Heart left ventricle (tissue), 16 donors: ENCODE measurements at places on chromosomes 6 and 20. TPM values are rescaled to one million over a fixed set of nuclear protein-coding genes. Genes with fewer than 3 reads are reported as not detected.

GRCh38 chr20:17617212-17617867 is 47.5 kb downstream of the DSTN start:
- no peak overlapping the region for H3K4me3 ChIP-seq
- no peak overlapping the region for H3K27ac ChIP-seq
- no peak for DNase-seq
- H3K27me3 ChIP-seq, result no peaks in the 10 kb centered on the region

Gene TNF
- total RNA-seq, result 2.5 TPM

- H3K4me1 ChIP-seq, result no peaks in the 10 kb centered on the region
- no peak for DNase-seq
- H3K27ac ChIP-seq, result no peak overlapping the region
- H3K27me3 ChIP-seq, result no peaks in the 10 kb centered on the region
- H3K4me3 ChIP-seq, result no peak overlapping the region
Measured at GRCh38 chr6:44715188-44715587, 327.7 kb downstream of the CDC5L start.

DNA sequence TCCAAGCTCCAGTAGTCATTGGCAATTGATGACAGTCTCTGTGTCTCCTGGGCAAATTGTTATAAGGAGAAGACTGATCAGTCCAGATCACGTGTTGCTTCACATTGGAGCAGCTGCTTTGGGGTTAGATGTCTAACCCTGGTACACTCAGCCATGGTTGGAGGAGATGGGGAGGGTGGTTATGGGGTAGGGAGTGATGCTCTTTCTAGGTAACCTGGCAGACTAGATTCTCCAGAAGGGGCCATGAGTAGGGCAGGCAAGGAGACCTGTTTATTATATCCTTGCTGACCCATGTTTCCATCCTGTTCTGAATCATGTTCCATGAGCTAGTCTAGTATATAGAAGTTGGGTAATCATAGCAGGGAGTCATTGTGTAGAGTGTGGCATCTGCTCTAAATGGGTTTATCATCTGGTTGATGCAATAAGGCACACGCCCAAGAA is 50.8 kb upstream of the BACH2 start:
- H3K4me3 ChIP-seq, result no peak overlapping the region
- H3K4me1 ChIP-seq, result peaks cover 15% of the 10 kb centered on the region
- no peak for DNase-seq
- H3K27ac ChIP-seq, result no peak overlapping the region

GRCh38 chr20:62021793-62022385 is 43.8 kb downstream of the TAF4 start:
- H3K4me1 ChIP-seq, result peaks cover 22% of the 10 kb centered on the region
- DNase-seq, result no peak
- no peaks in the 10 kb centered on the region for H3K36me3 ChIP-seq
- no peak overlapping the region for H3K27ac ChIP-seq
- no peak overlapping the region for H3K4me3 ChIP-seq
- H3K27me3 ChIP-seq, result no peaks in the 10 kb centered on the region
